Activated gamma-delta T cell treated with Interleukin-2 at 50 U/mL for 16 hours (primary cell): ENCODE measurements at places on chromosomes 2 and 18.

DNA sequence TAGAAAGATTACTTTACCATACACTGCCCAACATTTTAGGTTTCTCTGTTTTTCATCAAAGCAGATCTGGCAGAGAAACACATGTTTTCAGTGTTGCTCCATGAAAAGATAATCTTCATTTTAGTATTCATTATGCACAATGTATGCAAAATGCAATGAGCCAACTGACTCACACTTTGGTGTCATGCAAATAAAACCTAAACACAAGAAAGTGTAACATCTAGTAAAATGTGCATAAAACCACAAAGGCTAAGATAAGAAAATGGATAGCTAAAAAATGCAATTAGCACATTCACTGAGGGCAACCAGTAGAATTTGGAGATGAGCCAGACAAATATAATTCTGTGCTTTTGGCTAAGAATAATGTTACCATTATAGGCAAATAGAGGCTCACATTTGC lies 203.5 kb upstream of the UBE2E3 start:
- DNase-seq, result no peak

DNA sequence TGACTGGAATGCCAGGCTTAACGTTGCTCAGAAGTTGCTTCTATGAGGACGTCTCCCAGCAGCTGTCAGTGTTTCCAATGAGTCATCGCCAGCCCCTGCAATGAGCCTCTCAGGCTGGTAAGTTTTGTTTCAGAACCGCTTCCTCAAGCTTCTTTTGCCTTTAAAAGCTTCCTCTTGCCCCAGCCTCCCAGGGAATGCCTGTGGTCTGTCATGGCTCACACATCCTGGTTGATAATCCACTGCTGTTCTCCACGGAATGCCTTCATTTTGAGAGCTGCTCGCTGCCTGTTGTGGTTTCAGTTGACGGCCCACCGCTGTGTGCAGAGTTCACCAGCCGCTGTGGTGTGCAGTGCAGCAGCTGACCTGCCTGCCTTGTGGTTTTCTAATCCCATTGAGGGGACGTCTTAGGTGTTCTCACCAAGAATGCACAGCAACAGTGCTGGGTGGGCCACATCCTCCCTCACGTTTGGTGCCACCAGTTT lies 96.4 kb downstream of the RTP5 start:
- DNase-seq, result peak; percentile 60

DNA sequence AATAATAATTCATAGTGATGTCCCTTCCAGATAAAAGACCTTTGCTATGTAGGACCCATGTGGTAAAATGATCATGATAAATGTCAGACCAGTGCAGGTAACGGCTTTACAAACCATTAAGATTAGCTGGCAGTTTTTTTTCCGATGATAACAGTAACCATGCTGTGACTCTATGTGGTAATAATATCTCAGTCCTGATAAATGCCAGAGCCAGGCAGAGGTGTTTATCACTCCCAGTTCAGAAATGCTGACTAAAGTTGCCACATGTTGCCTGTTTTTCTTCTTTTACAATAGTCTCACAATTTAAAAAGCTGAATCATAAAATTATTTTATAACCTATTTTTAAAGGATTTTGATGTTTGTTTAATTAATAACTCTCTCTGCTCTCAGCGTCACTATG lies 565.1 kb downstream of the ARHGAP15 start:
- no peak for DNase-seq

- no peak for DNase-seq
Observed at GRCh38 chr2:29129586-29130281, 14.5 kb downstream of the CLIP4 start.

- DNase-seq, result no peak
Observed at GRCh38 chr18:29096079-29096770, 919.3 kb upstream of the CDH2 start.

GRCh38 chr2:78202986-78203670 lies 681.0 kb upstream of the LRRTM4 start:
- no peak for DNase-seq

- no peak for DNase-seq
Observed at GRCh38 chr2:217808326-217808725, 194.5 kb downstream of the TNS1 start.

- no peak for DNase-seq
Observed at GRCh38 chr2:108414945-108415344, 34.1 kb upstream of the GCC2 start.

- DNase-seq, result no peak
Observed at GRCh38 chr2:127612111-127612822, 33.7 kb upstream of the GPR17 start.

GRCh38 chr2:119066272-119066804 lies 92.2 kb downstream of the C1QL2 start:
- DNase-seq, result no peak

GRCh38 chr2:105405291-105405690 lies 6.4 kb upstream of the FHL2 start:
- no peak for DNase-seq

- DNase-seq, result no peak
Observed at GRCh38 chr2:43634604-43635306, 2.3 kb upstream of the PLEKHH2 start.

- no peak for DNase-seq
Observed at GRCh38 chr2:61845320-61845719, 8.5 kb downstream of the FAM161A start.

DNA sequence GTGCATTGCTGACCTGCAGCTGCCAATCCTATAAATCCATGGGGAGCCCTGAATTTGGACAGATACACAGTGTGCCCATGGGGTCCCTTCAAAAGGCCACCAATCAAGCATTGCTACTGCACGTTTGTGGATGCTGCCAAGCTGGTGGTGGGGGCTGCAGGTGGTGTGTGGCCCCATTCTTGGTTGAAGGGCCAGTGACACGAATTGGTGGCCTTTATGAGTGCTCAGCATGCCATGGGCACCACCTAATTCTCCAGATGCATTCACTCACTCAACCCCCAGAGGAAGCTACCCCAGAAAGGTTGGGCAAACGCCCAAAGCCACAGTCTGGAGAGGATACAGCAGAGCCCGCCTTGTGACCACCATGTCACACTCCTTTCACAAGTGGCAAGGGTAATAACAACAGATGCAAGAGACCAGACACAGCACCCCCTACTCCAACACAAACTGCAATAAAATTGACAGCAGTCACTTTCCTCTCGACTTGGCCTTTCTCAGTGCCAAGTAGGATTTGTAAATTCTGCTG lies 27.1 kb downstream of the MC2R start:
- DNase-seq, result no peak

DNA sequence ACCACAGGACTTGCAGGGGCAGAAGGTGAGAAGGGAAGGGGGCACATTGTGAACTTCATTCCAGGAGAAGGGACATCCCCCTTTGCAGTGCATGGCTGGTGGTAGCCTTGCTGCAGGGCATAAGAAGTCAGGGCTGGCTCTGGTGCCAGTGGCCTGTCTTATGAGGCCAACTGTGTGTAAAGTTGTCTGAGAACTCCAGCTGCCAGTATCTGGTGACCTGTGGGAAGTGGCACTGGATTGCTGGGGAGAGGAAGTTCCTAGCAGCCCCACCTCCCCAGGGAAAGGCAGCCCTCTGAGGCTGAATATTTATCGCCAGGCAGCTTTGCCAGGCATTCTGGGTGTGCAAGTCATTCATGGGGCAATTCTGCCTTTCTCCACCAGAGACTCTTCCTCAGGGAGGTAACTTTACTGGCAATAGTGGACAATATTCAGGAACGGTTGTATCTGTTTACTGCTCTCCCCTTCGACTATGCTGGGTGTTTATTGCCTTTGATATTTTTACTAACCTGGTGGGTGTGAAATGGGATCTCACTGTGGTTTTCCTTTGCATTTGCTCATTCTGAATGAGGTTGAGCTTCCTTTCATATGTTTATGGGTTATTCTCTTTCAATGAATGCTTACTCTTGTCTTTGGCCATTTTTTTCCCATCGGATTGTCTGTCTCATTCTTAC lies 12.3 kb downstream of the TRPM8 start:
- no peak for DNase-seq
